GF-D8 (cell line): ENCODE measurements at places on chromosomes 16 and 17.

GRCh38 chr17:27414271-27414670 lies 42.0 kb upstream of the KSR1 start:
- no peak for DNase-seq

DNA sequence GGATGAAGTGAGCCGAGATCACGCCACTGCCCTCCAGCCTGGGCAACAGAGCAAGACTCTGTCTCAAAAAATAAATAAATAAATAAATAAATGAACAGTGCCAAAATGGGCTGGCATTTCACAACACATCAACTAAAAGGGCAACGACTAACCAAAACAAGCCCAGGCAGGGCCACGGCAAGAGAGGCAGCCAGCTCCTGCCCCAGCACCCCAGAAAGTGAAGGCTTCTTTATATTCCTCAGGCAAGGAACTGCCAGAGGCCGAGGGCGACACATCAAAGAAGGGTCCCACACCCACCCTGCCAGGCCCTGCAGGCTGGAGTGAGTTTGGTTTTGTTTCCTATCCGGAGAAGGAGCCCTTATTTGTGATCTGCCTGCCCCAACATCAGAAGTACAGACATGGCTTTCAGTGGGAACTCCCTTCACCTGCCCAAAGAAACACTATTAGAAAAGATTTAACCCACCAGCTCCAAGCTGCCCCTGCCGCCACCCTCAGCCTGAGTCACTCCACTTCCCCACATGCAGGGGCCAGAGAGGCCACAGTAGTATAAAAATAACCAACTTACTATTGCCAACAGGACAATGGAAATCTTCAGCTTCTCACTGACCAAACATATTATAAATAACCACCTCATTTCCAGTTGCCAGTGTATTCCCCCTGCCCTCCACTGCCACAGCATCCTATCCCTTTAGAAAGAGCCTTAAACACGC lies 8.0 kb downstream of the FBXO31 start:
- DNase-seq: no peak

DNA sequence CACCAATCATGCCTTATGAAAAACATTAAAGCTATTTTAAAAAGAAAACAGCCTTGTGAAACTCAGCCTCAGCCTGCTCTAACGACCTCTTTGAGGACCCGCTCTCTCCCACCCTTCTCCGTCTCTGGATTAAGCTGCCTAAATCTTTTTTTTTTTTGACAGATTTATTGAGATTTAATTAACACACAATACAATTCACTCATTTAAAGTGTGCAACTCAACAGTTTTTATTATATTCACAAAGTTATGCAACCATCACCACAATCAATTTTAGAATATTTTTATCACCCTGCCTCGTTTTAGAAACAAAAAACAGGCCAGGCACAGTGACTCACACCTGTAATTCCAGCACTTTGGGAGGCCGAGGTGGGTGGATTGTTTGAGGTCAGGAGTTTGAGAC lies 8.4 kb downstream of the CDR2L start:
- DNase-seq: no peak

- no peak for DNase-seq
These were observed 25.7 kb downstream of the MINK1 start for GRCh38 chr17:4858882-4859260.

- no peak for DNase-seq
These were observed 58.1 kb upstream of the GOT2 start for GRCh38 chr16:58792188-58792587.

DNA sequence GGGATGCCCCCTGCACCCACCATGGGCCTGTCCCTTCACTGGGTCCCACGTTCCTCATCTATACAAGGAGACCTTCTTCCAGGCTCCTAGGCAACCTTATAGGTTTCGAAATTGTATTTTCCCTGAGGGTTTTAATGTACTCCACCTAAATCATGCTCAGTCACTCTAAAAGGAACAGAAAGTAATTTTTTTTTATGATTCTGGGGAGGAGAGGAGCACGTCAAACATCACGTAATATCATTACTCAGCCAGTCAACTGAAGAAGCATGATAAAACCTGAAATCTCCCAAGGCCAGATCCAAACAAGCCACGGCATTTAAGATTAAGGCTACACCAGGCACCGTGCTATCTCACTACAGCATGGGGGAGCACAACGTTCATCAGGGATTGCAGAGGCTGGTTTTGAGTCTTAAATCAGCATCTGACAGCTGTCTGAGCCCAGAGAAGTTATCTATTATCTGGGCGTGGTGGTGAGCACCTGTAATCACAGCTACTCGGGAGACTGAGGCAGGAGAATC lies 3.9 kb upstream of the TMEM114 start:
- no peak for DNase-seq
